ENCODE measurements at places on chromosomes 1 and 21. TPM values are rescaled to one million over a fixed set of nuclear protein-coding genes. Genes with fewer than 3 reads are reported as not detected.

VASH2 gene
- total RNA-seq = 5.7 TPM

GRCh38 chr1:232704694-232705680 is 75.1 kb upstream of the SIPA1L2 start:
- DNase-seq = peak; percentile 37

ELK4 gene
- total RNA-seq = 46.2 TPM

- no peak for DNase-seq
Measured at GRCh38 chr1:10865518-10866320, 69.3 kb upstream of the CASZ1 start.

DNA sequence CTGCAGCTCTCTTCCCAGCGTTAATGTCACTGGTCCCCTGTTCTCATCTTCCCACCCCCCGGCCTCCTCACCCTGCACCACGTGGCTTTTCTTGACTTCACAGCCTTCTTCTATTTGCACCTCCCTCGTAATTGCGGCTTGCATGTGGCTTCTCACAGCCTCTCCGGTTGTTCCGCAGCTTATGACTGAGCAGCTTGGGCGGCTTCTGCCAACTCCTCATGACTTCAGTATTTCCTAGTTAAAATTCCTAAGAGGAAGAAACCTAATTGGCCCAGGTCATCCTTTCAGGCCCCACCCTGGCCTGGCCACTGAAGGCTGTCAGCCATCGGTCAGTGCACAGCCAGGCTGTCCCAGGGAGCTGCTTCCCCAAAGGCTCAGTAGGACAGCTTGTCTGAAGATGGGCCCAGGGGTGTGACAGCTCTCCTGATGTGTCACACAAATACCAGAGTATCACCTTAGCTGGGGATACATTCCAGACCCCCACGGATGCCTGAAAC is 8.6 kb upstream of the RERE start:
- DNase-seq = no peak

MYOC gene
- total RNA-seq = not detected

DNA sequence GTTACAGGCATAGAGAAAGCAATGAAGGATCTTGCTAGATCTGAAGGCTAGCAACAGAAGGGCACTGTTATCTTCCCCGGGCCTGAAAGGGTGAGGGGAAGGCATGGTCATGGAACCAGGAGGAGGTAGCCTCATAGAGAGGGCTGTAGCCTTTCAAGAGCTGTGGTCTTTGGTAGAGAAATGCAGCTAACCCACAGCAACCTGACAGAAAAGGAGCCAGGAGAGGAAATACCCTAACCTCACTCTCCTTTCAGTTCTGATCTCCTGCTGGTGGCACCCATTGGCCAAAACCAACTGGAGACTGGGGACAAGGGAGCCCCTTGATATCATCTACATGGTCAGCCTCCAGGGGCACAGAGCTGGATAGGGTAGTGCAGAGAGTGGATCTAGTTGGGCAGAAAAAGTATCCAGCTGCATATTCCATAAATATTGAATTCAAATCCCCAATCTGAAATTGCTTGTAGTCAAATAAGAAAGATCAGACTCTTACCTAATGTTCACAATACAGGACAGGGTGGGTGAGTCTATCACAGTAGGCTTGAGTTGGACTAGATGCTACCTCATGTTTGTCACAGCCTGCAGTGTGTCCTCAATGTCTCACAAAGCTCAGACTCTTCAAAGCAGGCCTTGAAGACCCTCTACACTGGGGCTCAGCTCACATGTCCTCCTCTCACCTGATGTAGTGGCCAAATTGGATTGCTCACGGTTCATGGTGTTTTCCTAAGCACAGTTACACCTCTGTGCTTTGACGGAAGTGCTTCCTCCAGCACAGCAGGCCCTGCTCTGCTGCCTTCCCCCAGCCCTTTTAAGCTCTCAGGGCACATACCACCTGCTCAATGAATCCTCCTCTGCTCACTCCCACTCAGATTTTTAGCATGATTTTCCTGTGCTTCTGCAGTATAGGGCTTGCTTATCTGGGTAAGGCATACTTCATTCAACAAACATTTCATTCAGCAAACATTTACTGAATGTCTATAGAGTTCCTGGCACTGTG is 74.1 kb upstream of the JUN start:
- no peak for DNase-seq

- DNase-seq = peak; percentile 41
Measured at GRCh38 chr1:22930240-22930912, 42.3 kb downstream of the LACTBL1 start.

CFHR1 gene
- total RNA-seq = 0.34 TPM

TMEM234 gene
- 12.3 TPM for total RNA-seq

DNA sequence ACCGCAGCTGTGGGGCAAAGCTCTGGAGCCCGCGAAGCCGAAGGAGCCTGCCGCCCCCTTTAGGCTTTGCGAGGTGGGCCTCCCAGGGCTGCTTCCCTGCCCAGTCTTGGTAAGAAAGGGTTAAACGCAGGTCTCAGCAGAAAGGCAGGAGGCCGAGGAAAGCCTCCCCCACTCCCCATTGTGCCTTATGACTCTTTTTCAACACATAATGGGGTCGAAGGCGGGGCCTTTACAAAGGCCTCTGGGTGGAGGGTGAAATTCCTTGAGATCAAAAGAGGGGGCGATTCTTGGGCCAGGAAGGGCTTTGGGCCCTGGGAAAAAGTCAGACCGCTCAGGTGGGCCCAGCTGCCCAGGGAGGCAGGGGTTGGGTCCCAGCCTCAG is 880 bp downstream of the ALPL start:
- no peak for DNase-seq

PTGS2 gene
- total RNA-seq = 0.91 TPM

BRINP2 gene
- total RNA-seq = not detected

DNA sequence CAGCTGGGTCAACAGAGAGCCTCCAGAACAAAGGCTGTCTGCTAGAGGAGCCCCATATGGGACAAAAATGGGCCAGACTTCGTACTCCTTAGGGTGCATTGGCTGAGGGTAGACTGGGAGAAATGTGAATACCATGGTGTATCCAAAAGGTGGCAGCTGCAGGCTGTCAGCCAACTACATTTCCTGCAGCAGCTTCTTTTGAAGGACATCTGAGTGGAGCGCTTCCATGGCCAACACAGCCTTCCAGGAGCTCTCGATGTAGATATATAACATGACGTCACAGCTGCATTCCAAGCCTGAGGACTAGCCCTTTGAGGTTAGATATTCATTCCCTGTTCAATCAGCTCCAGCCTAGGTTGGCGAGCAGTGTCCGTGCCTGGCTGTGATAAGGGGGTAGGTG is 107.7 kb downstream of the MAB21L3 start:
- DNase-seq = no peak

GRCh38 chr1:65625528-65625927 is 167.2 kb upstream of the PDE4B start:
- no peak for DNase-seq

GRCh38 chr1:153614189-153614900 is 1.4 kb upstream of the S100A16 start:
- no peak for DNase-seq

GRCh38 chr1:938711-939489 is 15.2 kb downstream of the SAMD11 start:
- DNase-seq = no peak

GRCh38 chr1:65497256-65497830 is 76.9 kb downstream of the LEPR start:
- DNase-seq = no peak

DNA sequence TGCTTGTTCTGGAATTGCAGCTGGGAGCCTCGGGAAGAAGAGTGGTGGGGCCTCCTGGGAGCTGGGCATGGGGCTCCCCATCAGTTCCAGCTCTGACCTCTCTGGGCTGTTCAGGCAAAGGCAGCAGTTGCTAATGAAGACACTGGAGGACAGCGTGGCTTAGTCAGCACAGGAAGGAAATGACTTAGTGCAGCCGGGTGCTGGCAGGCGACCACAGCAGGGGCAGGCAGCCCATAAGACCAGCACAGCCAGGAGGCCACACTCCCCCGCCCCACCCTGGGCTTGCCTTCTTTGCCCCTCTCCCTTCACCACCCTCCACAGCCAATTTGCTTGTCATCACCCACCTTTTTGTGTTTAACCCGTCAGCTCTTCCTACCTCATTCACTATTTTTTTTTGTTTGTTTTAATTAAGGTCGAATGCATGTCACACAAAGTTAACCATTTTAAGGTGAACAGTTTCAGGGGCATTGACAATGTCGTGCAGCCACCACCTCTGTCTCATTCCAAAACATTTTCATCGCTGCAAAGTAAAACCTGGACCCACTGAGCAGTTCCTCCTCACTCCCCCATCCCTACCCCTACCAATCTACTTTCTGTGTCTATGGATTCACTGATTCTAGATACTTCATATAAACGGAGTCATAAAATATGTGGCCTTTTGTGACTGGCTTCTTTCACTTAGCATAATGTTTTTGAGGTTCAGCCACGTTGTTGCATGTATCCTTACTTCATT is 10.9 kb downstream of the OLIG2 start:
- DNase-seq = no peak

HHAT gene
- 2.7 TPM for total RNA-seq

GRCh38 chr1:110136911-110137310 is 13.4 kb upstream of the SLC6A17 start:
- DNase-seq = no peak

DNA sequence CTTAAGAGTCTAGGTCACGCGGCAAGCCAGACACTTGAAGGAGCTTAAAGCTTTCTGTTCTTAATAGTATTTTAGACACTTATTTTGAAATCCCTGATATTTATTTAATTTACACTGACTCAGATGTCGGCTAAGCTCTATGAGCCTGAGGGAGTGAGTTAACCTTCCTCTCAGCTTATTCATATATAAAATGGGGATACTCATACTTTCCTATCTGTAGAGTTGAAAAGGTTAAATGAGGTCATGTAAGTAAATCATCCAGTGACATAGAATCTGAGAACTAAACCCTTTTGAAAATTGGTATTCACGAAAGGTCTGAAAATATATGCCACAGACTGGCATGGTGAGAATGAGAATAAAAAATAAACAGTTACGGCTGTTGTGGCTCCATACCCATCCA is 1.4 kb upstream of the GPR161 start:
- DNase-seq = no peak
